ENCODE measurements at places on chromosomes 11 and 22.

GRCh38 chr11:47765086-47765485 lies 2.1 kb downstream of the FNBP4 start:
- no peak for DNase-seq

DNA sequence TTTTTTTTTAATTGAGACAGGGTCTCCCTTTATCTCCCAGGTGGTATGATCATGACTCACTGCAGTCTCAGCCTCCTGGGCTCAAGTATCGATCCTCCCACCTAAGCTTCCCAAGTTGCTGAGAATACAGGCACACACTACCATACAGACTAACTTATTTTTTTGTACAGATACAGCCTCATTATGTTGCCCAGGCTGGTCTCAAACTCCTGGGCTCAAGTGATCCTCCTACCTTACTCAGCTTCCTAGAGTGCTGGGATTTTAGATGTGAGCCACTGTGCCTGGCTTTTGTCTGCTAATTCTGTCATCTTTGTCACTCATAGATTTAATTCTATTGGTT lies 43.5 kb downstream of the CBL start:
- no peak for DNase-seq

DNA sequence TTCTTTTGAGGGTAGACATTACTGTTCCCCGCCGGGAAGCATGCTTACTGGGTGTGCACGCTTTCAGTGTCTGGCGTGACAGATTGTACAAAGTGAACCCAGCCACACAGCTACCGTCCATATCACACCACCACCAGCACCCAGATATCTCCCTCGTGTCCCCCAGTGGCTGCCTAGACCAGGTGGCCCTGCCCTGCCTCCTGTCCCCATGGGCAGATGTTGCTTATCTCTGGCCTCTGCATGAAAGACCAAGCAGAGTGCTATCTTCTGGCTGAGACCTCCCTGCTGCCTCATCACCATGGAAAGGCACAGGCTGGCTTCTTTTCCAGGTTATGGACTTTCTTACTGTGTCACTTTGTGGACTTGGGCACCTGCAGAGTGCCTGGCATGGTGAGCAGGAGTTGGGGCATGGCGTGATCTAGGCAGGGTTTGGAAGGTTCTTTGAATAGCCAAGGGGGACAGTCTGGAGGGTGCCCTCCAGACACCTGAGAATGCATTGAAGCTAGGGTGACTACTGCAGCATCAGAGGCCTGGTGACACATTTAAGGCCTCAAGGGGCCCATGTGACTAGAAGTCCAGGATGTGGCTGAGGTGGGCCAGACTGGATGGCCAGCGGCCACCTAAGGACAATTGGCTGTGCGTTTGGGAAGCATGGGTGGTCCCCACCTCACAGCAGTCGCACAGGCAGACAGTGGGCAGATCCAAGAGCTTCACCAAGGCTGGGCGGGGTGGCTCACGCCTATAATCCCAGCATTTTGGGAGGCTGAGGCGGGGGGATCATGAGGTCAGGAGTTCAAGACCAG lies 4.7 kb downstream of the TANGO2 start:
- DNase-seq: no peak

DNA sequence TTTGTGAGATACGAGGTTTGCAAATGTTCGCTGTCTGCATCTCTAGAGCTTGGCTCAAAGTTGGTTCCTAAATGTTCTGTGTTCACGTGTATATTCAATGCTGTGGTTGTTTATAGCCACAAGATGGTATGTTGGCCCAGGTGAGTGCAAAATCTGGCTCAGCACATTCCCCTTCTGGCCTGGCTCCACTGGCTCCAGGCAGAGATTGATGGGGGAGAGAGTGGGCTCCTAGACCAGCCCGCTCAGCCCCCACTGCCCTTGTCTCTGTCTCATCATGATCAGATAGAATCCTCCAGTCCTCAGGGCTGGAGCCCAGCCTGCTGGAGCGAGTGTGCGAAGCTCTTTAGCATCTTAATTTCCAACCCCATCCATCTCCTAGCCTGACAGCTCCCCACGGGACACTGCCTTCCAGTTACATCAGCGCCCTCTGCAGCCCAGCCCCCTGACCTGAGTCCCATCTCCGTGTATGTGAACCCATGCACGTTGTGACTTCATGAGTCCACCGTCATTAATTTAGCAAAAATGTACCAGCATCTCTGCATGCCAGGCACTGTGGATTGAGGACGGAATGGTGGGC lies 2.0 kb downstream of the P2RX3 start:
- no peak for DNase-seq

DNA sequence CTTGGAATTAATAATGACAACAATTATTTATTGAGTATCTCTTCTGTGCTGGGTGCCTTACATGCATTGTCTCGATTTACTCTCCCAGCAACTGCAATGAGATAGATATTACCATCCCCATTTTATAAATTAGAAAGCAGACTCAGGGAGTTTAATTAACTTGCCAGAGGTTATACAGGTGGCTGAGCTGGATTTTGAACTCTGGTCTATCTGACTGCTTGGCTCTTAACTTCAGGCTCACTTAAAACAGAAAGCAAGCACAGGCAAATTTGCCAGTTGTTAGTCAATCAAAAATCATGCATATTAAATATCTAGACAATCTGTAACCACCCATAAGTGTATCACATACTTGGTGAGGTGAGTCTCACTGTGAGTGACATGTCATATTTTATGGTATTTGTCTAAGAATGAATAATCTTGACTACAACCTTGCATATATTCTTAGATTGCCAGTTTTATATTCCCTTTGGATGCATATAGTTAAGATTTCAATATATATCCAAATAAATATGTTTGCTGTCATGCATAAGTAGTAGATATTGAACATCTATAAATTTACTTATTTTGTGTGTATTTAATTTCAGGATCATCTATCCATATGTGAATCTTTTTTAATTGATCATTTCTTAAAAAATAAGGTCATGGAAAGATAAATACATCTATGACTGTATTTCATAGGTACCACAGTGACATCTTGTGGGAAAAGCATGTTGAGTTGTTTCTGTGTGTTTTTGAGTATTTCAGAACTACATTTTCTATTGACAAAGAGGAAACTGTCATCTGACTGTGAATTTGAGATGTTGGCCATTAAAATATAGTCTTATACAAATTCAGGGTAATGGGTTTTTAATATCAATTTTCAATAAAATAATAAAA lies 112.0 kb upstream of the ARHGAP42 start:
- DNase-seq: no peak

Measured in stimulated activated CD8-positive, alpha-beta memory T cell treated with anti-CD3 and anti-CD28 coated beads, Interleukin-4, amount 100 ng/mL, for 1 hour (primary cell).